Upper lobe of right lung (tissue), 1 donor: ENCODE measurements at places on chromosomes 3 and 15. TPM values are rescaled to one million over a fixed set of nuclear protein-coding genes. Genes with fewer than 3 reads are reported as not detected.

- no peak for DNase-seq
These were observed 6.4 kb downstream of the BDH1 start for GRCh38 chr3:197549261-197549885.

DNA sequence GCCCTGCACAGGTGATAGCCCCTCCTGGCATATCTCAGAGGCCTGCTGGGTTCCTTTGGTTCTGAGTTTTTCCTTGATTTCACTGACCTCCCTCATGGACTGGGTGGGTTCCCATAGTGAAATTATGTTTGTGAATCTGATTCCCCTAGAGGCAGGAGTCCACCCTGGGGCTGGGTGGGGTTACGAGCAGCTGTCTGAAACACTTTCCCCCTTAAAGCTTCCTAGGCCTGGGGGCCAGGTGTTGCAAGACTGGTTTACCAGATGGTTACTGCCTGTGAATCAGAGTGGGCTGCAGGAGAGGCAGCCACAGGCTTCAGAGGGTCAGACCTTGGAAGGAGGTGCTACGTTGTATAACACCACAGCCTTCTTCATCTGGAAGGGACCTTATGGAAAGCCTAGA is 34.3 kb downstream of the IL20RB start:
- DNase-seq = no peak

Gene GABRA5
- total RNA-seq = not detected

Gene EFHB
- 0.90 TPM for total RNA-seq

Gene C2CD4A
- total RNA-seq = 0.14 TPM

GRCh38 chr3:46926447-46926846 is 48.9 kb downstream of the PTH1R start:
- no peak for DNase-seq

Gene IL5RA
- total RNA-seq = 0.69 TPM

DNA sequence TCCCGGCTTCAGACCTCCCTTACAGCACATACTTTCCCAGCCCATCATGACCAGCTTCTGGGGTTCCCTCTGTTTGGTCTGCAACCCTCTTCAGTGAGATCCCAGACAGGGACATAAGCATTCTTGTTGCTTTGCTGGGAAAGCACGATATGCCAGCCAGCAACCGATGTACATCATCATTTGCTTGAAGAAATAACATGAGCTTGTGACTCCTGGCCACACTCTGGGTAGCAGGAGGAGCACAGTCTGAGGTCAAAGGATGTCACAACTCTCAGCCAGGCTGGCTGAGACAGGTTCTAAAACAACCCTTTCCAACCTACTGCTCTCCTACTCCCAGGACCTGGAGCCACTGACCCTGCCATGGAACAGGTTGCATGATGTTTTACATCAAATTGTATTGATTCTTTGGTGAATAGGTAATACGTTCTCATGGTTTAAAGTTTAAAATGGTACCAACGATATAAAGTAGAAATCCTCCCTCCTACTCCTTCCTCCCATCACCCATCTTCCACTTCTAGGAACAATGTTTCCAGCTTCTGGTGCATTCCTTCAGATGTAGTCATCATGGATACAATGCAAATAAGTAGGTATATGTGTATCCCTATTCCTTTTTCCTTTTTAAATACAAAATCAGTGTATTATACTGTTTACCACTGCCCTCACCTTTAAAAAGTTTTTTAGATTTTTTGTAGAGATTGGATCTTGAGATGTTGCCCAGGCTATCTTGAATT is 190.3 kb downstream of the OPA1 start:
- DNase-seq = no peak

Gene ZBTB47
- total RNA-seq = 28.1 TPM

- no peak for DNase-seq
These were observed 373.4 kb downstream of the DIPK2A start for GRCh38 chr3:144344925-144345548.

Gene IL16
- 39.3 TPM for total RNA-seq

- DNase-seq = no peak
These were observed 451.0 kb downstream of the MFSD1 start for GRCh38 chr3:159252772-159253384.

Gene BUB1B
- 1.8 TPM for total RNA-seq

DNA sequence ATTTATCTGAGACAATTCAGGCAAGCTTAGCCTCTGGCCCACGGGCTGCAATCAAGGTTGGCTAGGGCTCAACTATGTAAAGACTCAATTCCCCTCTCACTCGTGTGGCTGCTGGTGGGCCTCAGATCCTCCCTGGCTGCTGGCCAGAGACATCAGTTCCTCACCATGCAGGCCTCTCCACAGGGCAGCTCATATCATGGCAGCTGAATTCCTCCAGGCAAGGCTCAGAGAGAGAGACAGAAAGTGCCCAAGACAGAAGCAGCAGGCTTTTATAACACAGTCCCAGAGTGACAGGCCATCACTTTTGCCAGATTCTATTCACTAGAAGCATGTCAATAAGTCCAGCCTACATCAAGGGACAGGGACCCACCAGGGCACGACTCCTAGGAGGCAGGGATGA is 63.2 kb downstream of the XXYLT1 start:
- peak; percentile 46 for DNase-seq

DNA sequence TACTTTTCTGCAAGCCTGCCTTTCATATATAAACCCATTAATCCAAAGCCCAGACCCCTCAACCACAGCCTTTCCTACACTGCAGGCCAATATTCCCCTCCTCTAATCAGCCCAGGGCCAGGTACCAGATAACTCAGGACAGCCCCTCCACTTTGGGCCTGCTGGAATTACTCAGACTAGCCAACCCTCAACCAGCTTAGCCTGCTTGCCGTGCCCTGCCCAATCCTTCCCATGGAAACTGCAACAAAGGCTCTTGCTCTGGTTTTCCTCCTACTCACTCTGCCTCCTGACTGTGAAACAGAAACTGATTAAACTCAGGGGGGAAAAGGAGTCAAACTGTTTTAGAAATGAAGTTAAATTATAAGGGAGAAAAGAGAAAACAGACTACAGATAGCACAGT is 248.1 kb downstream of the KLF13 start:
- DNase-seq = no peak

DNA sequence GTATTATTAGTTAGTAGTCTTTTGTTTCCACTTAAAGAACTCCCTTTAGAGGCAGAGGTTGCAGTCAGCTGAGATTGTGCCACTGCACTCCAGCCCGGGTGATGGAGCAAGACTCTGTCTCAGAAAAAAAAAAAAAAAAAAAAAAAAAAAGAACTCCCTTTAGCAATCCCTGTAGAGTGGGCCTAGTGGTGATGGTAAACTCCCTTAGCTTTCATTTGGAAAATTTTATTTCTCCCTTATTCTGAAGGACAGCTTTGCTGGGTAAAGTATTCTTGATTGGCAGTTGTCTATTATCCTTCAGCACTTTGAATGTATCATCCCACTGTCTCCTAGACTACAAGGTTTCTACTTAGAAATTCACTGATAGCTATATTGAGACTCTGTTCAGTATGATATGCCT is 46.0 kb downstream of the RPL39L start:
- DNase-seq = no peak

DNA sequence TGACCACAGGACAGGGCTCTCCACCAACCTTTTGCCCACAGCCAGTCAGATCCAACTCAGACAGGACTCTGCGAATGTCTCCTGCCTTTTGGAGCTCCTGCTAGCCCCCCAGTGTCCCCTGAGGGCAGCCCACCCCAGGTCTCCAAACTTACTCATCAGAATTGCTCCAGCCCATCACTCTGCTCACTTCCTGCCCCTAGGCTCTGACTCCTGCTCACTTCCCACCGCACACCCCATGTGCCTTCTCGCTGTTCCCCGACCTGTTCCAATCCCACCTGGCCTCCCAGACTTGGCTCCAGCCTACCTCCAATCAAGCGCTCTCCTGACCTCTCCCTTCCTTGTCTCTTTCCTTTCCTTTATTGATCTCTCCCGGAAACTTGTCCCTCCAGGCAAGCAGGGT is 5.9 kb upstream of the STRA6 start:
- no peak for DNase-seq

Gene SQOR
- 103 TPM for total RNA-seq

GRCh38 chr3:40623567-40623966 is 98.8 kb downstream of the ZNF621 start:
- no peak for DNase-seq
